ENCODE measurements at places on chromosomes 2 and 18. TPM values are rescaled to one million over a fixed set of nuclear protein-coding genes. Genes with fewer than 3 reads are reported as not detected.

The KCNG3 gene
- total RNA-seq: not detected

The GBX2 gene
- total RNA-seq: not detected

The EMILIN2 gene
- 6.2 TPM for total RNA-seq

The CRYGD gene
- total RNA-seq: not detected

The PRKAG3 gene
- total RNA-seq: not detected

The ERBB4 gene
- 2.5 TPM for total RNA-seq

Measured in stomach (tissue), 19 donors.